Fibroblast of the aortic adventitia (primary cell): ENCODE measurements at places on chromosomes 2 and 18. TPM values are rescaled to one million over a fixed set of nuclear protein-coding genes. Genes with fewer than 3 reads are reported as not detected.

The RNF125 gene
- total RNA-seq, result 0.65 and 1.6 TPM in 2 replicates

The GREB1 gene
- total RNA-seq, result under 0.01 and 1.7 TPM in 2 replicates

The TUBA4A gene
- total RNA-seq, result 9.7 and 25.6 TPM in 2 replicates

The SPC25 gene
- 19.3 TPM in 1 of 2 replicates, not detected in the other for total RNA-seq

The LMAN2L gene
- 9.5 and 12.2 TPM in 2 replicates for total RNA-seq

The QPCT gene
- 1.7 and 8.3 TPM in 2 replicates for total RNA-seq

The CYP26B1 gene
- 2.5 and 8.6 TPM in 2 replicates for total RNA-seq
